ENCODE measurements at places on chromosomes 3 and 15.

- no peak for DNase-seq
Observed at GRCh38 chr3:40701016-40701588, 176.3 kb downstream of the ZNF621 start.

DNA sequence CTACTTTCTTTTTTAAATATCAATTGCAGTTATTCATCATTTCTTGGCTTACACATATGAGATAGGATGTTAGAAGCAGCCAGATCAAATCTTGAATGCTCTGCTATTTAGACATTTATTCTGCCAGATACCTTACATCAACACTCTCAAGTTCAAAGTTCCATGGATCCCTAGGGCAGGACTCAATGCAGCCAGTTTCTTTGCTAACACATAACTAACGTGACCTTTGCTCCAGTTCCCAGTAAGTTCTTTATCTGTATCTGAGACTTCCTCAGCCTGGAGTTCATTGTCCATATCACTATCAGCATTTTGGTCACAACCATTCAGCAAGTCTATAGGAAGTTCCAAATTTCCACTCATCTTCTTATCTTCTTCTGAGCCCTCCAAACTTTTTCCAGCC is 939.9 kb downstream of the VGLL3 start:
- no peak for DNase-seq

DNA sequence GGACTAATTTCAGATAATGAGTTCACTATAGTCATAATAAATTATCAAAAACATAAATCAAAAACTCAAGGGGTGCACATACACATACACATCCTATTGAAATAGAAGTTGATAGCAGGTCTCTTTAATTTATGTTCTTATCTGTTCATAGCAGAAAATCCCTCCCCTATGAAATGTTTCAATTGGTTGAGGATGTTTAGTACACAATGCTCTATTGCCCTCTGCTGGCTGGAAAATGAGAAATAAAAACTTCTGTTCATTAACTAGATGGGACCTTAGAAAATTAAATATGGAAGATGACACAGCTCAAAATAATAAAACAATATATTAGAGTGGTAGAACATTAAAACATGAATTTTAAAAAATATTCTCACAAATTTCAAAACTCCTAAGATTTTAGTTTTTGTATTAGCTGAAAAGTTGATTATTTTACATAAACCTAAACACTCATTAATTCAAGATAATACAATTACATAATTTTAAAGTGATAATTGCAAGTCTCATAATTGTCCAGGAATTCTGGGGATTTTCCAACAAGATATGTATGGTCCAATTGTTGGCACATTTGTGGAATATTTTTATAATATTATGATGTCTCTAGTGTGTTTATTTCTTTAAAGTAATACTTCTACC is 735.0 kb downstream of the ROBO1 start:
- DNase-seq = peak; percentile 32

- DNase-seq = no peak
Observed at GRCh38 chr15:31082771-31083369, 18.7 kb downstream of the TRPM1 start.

DNA sequence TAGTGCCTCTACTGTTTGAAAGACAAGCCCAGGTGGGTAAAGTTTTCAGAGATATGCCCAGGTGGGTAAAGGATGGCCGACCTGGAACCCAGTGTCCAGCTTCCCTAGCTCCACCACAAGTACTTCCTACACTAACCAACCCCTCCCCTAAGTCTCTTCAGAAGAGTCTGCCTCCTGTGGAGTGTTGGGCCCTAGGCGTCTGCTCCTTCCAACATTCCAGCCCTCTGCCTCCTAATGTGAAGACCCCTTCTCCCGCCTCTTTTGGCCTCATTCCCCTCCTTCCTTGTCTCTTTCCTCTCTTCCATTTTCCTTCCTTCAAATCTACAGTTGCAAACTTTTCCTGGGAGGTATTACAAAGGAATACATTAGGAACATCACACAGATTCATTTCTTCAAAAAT is 38.6 kb downstream of the CNTN3 start:
- no peak for DNase-seq

DNA sequence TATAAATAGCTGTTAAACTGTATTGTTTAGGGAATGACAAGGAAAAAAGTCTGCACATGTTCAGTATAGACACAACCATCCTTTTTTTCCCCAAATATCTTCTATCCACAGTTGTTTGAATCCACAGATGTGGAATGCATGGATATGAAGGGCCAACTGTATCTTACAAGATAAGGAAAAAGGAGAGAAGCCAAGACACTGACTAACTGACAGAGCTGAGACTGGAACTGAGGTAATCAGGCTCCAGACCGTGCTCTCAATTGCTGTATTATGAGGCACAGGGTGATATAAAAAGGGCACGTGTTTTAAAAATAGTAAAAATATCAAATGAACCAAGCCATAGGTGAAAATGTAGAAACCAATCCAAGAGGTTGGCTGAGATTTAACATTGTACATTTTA is 49.0 kb downstream of the DHX36 start:
- DNase-seq = no peak

GRCh38 chr3:21435871-21436270 is 315.1 kb downstream of the ZNF385D start:
- DNase-seq = no peak

DNA sequence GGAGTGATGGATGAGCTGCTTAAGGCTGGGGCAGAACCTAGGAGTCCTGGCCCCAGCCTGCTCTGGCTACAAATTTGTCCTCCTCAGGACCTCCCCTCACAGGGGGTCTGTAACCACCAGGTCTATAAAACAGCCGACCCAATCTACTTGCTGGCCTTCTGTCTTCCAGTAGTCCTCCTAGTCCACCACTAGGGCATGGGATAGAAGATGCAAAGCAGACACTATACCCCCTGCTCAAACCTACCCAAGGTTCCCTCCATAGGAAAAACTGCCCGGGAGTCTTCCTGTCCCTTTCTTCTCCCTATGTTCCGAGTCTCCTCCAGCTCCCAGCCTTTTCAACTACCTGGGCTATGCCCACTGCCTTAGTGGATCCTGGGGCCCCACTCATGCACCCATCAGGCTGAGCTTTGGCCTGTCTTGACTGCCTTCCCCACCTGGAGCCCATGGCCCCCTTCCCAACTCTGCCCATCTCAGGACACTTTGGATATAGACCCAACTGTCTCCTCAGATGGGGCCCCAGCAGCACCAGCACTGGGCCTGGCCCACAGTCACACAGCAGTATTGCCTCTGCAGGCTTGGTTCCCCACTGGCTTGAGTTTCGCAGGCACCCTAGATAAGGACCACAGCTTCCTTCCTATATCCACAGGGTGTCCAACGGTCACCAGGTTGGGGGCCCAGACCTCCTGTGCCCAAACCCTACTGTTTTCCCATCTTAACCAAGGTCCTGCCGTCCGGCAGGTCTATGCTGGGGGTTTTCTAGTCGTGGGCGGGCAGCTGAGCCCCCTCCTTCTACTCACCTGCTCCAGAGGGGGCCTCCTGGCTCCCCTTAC is 1.1 kb downstream of the HYAL3 start:
- no peak for DNase-seq

- DNase-seq = no peak
Observed at GRCh38 chr3:57999417-58000115, 8.7 kb upstream of the FLNB start.

DNA sequence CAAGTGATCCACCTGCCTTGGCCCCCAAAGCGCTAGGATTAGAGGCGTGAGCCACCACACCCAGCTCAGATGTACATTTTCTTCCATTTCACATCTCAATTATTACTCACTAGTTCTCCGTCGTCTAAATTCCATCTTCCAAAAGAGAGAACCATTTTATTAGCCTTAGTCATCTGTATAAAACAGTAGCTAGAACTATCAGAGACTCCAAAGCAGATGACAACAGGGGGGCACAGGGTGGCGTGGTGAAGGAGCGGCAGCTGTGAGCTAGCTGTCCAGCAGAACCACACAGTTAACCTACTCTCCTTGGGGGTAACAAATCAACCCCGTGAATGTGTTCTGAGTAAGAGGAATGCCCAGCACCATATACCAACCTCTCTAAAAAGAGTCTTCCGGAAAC is 7.1 kb downstream of the SLC25A20 start:
- no peak for DNase-seq

- no peak for DNase-seq
Observed at GRCh38 chr15:79282371-79283251, at the start of gene ANKRD34C. Gene ANKRD34C, plus strand, starts transcription at chr15:79282722. Its CDS starts 10,563 bp downstream, at chr15:79293285.
